ENCODE measurements at places on chromosomes 4 and X.

DNA sequence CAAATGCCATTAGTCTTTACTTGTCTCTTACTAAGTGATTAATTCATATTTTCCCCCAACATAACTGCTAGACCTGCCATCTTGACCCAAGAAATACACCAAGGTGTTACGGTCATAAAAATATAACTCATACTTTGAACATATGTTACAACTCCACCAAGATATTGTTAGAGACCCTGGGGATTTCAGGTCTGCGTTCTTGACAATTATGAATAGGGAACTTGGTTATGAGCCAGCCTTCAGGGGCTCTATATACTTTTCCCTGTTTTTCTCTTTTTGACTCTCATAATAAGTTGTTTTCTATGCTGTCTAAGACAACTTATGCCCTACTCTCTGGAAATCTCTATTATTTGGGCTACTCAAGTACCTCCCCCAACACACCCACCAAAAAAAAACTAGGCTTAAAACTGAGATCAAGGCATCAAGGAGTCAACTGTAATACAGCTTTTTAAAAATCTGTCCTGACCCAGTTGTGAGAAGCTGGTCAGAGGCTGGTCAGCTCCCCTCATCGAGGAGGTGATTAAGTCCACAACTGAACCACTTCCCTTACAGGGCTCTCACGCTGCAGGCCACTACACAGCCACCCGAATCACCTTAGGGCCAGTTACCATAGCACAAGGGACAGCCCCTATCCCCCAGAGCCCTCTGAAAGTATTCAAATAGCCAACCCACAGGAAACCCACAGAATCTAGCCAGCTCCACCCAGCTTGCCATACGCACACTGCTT, 10.5 kb upstream of the TLR3 start:
- DNase-seq = no peak

GRCh38 chr4:181682367-181683047, 560.7 kb upstream of the TENM3 start:
- DNase-seq = no peak

GRCh38 chr4:185040523-185040922, 22.2 kb downstream of the HELT start:
- no peak for DNase-seq

DNA sequence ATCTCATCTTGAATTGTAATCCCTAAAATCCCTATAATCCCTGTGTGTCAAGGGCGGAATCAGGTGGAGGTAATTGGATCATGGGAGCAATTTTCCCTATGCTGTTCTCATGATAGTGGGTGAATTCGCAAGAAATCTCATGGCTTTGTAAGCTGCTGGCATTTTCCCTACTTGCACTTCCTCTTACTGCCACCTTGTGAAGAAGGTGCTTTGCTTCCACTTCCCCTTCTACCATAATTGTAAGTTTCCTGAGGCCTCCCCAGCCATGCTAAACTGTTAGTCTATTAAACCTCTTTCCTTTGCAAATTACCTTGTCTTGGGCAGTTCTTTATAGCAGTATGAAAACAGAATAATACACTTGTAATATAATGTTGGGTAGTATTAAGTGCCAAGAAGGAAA, 1087.4 kb upstream of the SLIT2 start:
- no peak for DNase-seq

DNA sequence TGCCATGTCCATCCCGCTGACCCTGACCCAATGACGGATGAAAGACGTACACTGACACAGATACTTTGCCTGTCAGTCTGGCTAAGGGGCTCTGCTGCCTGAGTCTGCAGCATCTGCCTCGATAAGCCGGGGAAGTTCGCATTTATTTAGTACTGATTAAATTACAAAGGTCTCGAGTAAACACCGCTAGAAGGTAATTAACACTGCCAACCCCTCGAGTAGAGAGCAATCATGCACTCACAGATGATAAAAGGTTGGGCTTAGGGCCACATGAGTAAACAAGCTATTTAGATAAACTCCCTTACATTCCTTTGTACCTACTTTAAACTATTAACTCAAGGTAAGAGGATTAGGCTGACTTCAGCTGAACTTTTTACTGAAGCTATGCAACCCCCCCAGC, 16.0 kb upstream of the RBMXL3 start:
- DNase-seq = no peak

Data from NCI-H1092 treated with DMSO at 0.1 percent for 48 hours (cell line).